ENCODE measurements at places on chromosomes 6 and 20.

DNA sequence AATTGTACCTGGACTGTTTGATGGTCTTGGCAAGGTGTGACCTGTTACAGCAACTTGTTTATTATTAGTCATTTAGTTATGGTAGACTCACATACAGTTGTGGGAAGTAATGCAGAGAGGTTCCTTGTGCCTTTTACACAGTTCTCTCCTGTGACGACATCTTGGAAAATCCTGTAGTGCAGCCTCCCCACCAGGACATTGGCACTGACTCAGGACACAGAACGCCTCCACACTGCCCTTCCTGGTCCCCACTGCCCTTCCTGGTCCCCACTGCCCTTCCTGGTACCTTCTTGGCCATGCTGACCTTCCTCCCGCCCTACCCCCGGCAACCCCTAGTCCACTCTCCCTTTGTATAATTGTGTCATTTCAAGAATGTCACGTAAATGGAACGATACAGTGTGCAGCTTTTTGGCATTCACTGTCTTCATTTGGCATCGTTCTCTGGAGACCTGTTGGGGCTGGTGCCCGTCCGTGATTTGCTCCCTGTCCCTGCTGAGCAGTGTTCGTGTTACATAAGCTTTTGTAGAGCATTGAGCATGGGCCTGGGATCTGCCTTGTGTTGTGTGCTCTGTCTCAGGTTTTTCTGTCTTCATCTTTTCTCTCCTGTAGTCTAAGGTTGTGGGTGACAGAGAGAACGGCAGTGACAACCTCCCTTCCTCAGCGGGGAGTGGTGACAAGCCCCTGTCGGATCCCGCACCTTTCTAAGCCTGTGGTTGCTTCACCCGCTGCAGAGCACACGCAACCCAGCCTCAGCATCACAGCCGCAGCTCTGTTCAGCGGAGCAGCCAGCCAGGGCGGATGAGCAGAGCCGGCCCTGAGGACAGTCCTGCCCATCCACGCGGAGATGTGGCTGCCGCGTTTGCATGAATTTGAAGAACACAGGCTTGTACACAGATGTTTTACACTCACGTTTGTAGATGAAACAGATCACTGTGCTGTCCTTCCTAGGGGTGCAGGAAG lies 5.4 kb upstream of the DNAJC5 start:
- no peak for DNase-seq

DNA sequence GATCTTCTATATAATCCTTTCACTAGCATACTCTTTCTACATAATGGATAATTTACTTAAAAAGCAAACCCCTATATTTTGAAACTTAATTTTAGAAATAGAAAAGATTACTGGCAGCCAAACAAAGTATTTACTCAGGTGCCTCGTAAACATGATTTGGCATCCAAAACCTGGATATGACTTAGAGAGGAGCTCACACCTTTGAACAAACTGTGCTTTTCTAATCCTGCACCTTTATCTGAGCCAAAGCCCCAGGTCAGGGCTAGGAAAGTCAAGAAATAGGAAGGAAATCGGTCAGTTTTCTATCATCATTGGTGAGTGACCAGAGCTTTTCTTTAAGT lies 170.9 kb downstream of the PHF3 start:
- no peak for DNase-seq

GRCh38 chr20:44056010-44056698 lies 130.8 kb downstream of the JPH2 start:
- DNase-seq, result no peak

- DNase-seq, result no peak
Measured at GRCh38 chr20:47740121-47740861, 45.0 kb downstream of the SULF2 start.

GRCh38 chr6:70222439-70222749 lies 80.5 kb downstream of the COL9A1 start:
- no peak for DNase-seq

- DNase-seq, result no peak
Measured at GRCh38 chr6:79240509-79240908, 6.0 kb upstream of the HMGN3 start.

- no peak for DNase-seq
Measured at GRCh38 chr6:101290346-101290745, 103.2 kb upstream of the GRIK2 start.

GRCh38 chr6:151247490-151247889 lies 7.7 kb downstream of the AKAP12 start:
- DNase-seq, result no peak

DNA sequence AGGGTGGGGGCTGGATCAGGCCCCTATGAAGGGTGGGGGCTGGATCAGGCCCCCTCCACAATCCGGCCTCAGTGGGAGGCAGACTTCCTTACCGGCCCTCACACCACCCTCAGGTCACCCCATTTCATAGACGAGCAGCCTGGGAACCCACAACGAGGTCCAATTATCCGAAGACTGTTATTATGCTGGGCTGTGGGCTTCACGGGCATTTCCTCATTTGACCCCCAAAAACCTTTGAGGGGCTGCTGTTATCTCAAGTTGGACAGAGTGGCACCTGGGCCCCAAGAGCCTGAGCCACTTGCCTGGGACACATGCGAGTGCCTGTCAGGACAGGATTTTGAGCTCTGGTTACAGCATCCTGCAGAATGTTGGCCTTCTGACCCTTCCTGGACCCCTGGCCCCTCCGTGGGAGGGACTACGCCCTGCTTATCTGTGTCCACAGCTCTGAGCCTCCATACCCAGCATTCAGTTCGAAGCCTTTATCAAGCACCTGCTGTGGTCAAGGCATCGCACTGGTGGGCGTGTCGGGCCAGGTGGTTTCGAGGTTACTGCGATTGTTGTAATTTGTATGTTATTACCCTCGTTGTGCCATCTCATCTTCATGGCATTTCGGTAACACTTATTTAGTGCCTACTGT lies 34.5 kb upstream of the PCMTD2 start:
- no peak for DNase-seq

- no peak for DNase-seq
Measured at GRCh38 chr6:115747719-115748118, 313.0 kb downstream of the FRK start.

- no peak for DNase-seq
Measured at GRCh38 chr6:64014595-64014994, 379.0 kb downstream of the PHF3 start.

DNA sequence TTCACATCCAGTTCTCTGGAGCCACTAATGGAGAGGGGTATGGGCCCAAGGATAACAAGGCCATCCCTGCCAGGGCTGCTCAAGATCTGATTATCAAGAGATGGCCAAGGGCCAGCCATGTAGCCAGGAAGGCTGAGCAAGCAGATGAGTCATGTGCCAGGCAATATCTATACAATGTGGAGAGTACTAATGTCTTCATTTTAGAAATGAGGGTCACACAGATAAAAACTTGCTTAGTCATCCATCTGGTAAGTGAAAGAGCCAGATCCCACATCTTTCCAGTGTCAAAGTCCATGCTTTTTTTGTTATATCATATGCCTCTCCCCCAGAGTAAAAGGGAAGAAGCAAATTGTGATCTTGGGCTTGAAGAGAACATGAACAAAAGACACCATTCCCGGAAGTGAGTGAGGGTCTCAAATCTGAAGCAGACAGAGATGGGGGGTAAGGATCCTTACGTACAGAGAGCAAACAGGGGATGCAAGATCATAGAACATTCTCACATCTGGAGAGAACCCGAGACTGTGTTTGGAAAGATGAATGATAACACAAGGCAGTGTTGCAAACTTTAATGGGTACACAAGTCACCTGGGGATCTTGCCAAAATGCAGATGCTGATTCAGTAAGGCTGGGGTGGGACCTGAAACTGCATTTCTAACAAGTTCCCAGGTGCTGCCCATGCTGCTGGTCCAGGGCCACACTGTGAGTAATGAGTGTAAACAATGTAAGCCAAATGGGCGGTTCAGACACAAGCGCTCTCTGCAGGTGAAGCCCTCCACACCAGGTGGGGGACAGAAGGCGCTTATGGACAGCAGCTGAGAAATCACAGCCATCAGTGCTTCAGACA lies 20.0 kb upstream of the GSTA3 start:
- DNase-seq, result no peak

DNA sequence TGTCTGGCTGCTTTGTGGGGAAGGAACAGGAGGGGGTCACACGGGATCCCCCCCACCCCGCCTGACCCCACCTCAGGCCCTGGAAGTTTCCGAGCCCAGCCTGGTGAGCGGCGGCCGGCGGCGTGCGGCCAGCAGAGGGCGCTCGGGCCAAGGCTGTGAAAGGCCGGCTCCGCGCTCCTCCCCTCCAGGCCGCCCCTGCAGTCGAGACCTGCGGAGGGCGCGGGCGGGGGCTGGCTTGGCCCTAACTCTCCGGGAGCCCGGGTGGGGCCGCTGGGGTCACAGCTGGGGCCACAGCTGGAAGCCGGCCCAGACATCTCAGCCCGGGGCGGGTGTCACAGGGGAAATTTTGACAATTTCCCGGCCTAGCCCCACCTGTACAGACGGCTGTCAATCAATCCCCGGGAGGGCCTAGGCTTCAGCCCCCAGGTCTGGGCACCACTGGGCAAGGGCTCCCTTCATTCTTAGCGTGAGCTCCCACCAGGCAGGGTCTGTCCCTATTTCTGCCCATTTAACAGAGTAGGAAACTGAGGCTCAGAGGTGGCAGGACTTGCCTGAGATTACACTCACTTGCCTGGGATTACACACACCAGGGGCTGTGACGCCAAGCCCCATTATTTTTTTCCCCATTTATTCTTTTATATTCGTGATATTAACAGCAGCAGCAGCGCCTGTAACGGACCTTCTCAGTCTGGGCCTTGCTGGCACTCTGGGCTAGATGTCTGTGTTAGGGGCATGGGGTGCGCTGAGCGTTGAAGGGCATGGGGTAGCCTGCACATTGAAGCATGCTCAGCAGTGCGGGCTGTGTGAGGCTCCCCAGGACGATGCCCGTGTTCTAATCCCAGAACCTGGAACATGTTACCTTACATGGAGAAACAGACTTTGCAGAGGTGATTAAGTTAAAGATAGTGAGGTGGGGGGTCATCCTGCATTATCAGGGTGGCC lies 23.0 kb downstream of the ZBP1 start:
- peak; percentile 58 for DNase-seq

DNA sequence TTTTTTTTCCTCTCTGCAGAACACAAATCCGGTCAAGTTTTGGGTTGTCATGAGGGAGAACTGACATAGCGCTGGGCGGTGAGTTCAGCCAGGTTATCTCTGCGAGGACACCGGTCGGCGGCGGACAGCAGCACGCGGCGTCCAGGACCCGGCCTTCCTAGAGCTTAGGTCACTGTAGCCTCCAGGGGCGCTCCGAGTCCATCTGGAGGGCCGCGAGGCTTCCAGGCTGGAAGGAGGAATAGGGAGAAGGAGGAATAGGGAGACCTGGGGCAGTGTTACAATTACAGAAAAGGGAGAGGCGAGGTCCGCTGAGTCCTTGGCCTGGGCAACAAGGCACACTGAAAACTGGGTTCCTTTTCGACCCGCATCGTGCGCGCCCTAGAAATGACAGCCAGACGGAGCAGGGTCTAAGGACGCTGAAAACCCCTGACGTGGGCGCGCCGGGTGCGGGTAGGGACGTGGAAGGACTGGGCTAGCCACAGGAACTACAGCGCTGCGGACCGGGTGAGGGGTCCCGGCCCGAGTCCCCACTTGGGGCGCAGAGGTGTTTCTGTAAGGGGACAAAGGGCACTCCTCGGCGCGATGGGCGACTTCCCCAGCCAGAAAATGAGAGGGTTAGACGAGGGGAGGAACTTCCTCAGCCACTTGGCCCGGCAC lies 536 bp upstream of the FNDC1 start:
- no peak for DNase-seq

- no peak for DNase-seq
Measured at GRCh38 chr6:104431096-104431495, 428.6 kb downstream of the HACE1 start.

GRCh38 chr20:42204109-42204660 lies 586.0 kb upstream of the CHD6 start:
- DNase-seq, result no peak

DNA sequence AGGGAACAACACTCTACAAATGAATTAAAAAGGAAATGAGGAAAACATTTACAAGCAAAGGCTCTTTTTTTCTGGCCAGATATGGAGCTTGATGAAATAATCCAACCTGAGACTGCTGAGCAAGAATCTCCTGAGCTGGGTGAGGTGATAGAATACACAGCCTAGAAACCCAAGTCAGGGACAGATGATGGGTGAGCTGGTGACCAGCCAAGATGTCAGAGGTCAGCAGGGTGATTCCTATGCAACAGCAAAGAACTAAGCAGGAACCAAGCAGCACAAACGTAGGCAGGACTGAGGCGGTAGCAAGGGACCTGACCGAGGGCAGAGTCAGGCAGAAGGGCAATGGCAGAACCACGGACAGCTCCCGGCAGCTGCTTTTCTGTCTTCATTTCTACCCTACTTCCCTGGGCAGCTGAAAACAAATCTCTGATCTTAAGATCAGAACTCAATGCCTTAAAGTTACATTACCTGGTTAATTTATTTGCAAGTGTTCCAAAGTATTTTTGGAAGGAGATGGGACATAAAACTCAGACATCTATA lies 75.1 kb downstream of the CDC40 start:
- no peak for DNase-seq

DNA sequence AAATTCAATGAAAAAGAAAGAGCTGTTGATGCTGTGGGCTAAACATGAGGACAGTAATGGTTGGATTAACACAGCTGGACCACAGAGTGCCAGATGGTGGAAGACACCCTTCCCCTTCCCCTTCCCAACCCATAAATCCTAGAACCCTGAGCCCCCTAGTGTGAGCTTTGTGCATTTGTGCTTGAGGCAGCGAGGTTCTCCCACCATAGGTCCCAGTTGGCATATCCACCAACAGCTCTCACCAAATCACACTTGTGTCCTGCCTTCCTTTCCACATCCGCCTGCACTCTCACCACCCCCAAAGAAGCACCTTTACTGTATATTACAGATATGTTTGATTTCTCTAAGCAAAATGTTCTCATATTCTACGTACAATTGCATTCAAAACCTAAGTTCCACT lies 32.8 kb upstream of the HBS1L start:
- DNase-seq, result no peak

All from activated CD8-positive, alpha-beta memory T cell treated with anti-CD3 and anti-CD28 coated beads for 48 hours (primary cell).